ENCODE measurements at places on chromosomes 4 and X.

- DNase-seq = no peak
These were observed 93.3 kb downstream of the PHOX2B start for GRCh38 chr4:41655177-41655576.

DNA sequence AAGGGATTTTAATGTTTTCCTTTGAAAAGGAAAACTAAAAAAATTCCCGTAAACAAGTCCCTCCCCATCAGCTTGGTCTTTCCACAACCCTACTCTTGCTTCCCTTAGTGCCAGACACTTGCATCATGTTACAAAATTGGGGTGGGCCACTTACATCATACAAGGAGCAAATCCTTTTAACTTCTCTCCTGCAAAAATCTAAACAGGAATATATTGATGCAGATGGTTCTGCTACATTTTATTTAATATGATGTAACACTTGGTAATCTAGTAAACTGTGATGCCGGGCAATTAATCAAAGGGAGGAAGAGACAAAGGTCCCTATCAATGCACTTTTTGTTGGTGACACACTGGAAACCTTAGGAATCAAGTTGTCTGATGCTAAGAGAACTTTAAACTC is 125.3 kb downstream of the UBE2K start:
- no peak for DNase-seq

GRCh38 chr4:6747294-6748051 is 31.5 kb downstream of the BLOC1S4 start:
- no peak for DNase-seq

DNA sequence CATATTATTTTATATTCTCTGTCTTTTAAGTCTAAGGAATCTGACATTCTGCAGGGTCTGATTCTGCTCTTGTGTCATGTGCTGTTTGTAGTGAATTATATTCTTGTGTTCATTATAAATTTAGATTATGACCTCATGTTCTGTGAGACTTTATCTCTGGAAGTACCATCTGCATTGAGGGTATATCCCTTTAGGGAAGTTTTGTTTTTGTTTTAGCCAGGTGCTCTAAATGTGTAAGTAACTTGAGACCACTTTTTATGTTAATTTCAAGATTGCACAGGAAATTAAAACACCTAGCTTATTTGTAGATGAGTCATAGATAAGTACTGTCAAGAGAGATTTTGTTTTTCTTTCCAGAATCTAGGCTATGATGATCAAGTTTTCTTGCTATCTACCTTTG is 35.0 kb upstream of the DKK2 start:
- no peak for DNase-seq

DNA sequence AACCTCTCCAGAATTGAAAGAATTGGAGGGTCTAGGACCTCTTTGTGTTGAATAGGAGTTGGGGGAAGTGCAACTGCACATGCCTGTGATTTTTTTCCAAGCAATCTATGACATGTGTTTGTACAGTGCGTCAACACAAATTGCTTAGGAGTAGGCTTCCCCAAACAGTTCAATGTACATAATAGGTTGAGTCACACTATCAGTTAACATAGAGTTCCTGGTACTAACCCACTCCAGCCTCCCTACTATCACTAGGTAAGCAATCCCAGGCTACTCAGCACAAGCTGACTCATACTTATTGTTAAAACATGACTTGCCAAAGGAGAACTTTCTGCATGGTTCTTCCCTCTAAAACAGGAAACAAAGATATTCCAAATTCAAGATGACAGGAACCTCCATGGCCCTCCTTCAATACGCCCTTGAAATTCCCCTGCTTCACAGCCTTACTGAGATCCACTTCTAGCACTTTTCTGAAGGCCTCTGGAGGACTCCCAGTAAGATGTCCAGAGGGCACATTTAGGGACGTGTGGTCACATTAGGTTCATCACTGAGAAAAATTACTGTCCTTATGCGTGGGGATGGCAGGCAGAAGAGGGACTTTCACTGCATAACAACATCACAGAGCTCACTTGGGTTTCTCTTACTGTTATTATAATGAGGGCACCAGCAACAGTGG is 8.4 kb upstream of the VSIG1 start:
- no peak for DNase-seq

- DNase-seq = no peak
These were observed 16.8 kb downstream of the SCFD2 start for GRCh38 chr4:53349091-53349491.

GRCh38 chr4:87213421-87214075 is 6.9 kb downstream of the KLHL8 start:
- DNase-seq = no peak

GRCh38 chr4:57966987-57967760 is 857.0 kb upstream of the IGFBP7 start:
- DNase-seq = no peak

- no peak for DNase-seq
These were observed 150.3 kb downstream of the FGF16 start for GRCh38 chrX:77597511-77597910.

DNA sequence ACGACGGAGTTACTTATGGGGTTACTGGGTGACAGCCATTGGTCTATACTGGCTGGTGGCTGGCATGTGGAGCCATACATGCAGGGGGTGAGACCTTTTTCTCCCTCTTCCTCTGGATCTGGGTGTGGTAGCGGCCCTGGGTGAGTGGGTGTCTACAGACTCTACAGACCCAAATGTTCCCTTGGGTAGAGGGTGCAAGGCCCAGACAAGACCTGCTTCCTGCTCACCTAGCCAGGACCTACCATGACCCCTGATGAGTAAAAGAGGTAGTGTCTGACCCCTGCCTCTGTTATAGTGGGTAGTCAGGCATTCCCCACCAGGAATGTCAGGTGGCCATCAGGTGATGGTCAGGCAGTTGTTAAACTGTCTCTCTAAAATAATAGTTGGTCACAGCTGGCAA is 66.8 kb downstream of the SLC2A9 start:
- no peak for DNase-seq
